ENCODE measurements at places on chromosomes 3 and 15.

- DNase-seq: no peak
Measured at GRCh38 chr15:76353903-76354302, 17.3 kb downstream of the ISL2 start.

DNA sequence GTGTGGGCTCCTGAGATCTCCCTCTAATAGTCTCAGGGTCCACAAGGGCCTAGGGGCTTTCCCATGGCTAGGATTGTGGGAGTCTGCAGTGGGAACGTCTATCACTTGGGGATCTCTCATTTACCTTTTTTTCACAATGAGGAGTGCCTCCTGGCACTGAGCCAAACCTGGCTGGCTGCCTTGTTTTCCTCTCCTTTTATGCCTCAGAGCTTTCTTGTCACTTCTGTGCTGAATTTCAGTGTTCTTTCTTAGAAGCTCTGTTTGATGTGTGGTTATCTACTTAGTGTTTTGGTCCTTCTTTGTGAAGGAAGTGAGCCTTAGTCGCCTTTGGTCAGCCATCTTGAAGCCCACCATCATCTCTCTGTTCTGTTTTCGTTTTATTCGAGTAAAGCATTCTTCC, 33.9 kb downstream of the DOCK3 start:
- no peak for DNase-seq

DNA sequence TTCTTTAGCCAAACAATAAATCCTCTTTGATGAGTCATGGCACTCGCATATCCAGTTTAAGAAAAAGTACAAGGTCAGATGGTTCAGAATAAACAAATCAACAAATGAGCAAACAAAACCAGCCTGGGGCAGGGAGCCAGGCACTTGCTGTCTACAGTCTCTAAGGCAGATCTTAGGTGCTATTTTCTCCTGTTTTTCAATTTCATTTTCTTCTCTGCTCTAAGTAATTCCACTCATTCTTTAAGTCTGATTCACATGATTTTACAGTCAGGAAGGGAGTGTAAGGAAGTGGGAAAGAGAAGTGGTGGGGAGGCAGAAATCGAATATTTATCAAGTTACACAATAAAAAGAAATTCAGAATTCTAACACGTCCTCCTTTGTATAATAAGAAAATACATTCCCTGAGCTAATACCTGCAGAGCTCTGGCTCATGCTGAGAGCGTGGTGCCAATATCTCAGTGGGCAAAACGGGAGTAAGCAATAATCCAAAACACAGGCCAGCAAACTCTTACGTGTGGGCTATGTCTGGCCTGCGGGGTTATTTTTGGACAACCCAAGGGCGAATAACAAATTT, 298.6 kb downstream of the ADAMTS17 start:
- DNase-seq: no peak

DNA sequence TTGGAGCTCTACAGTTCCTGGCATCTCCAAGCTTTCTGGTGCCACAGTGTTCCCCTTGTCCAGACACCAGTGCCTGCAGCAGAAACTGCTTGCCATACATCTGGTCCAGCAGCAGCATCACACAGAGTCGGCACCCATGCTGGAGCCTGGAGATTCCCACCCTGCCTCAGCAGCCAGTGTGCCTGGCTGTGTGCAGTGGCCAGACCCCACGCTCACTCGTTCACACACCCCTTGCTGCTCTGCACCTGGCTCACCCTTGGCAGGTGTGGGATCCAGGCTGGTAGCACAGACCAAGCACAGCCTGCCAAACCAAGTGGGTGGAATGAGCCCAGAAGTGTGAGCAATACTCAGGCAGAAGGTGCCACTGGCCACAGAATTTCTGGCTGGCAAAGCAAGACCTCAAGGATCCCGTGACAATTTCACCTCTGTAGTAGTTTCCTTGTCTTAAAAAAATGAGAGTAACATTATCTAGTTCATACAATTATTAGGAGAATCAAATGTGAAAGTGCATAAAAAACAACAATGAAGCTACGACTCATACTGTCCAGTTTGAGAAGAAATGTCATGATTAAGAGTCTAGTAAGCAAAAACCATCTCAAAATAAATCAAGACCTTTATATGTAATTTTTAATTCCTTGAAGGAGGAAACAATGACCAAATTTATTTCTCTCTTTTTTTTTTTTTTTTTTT, 22.9 kb upstream of the ZBED2 start:
- DNase-seq: no peak

GRCh38 chr15:90952901-90953677, 1.6 kb upstream of the RCCD1 start:
- no peak for DNase-seq
